ENCODE measurements at places on chromosomes 7 and 10. TPM values are rescaled to one million over a fixed set of nuclear protein-coding genes. Genes with fewer than 3 reads are reported as not detected.

- no peak for DNase-seq
Measured at GRCh38 chr7:7228472-7228871, 46.1 kb downstream of the C1GALT1 start.

DNA sequence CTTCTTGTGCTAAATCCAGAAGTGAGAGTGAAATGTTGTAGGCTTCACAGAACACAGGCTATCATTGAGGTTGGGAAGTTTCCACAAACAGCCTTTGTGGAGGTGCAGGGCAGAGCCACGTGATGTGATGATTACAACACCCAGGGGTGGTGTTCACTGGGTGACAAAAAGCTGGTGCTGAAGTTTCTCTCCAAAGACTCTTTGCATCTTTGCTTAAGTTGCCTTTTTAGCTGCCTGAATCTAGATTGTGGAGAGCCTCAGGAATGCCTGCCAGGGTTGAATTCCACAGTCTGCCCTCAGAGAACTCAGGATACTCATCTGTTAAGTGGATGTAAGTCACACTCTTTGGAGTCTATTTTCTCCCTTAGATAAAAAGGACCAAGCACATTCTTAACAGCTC, 56.3 kb downstream of the PLXNA4 start:
- no peak for DNase-seq

- no peak for DNase-seq
Measured at GRCh38 chr10:17003651-17004286, 125.8 kb downstream of the CUBN start.

DNA sequence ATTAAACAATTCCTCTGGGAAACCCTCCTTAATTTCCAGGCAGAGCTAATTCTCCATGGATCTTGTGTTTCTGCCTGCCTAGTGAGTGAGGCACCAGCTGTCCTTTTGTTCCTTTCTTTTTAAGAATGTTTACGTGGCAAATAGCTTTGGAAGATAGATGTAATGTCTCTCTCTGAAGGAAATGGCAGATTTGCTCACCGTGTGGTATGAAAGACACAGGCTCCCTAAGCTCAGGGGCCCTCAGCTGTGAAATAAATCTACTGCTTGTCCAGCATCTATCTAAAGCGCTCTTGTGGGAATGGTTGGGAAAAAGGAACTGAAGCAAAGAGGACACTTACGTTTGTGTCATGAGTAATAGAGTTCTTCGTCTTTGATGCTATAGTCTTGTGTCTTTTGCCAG, 64.6 kb downstream of the FAS start:
- no peak for DNase-seq

The SLC16A12 gene
- 1.9 TPM for total RNA-seq

The PEX1 gene
- 14.2 TPM for total RNA-seq

DNA sequence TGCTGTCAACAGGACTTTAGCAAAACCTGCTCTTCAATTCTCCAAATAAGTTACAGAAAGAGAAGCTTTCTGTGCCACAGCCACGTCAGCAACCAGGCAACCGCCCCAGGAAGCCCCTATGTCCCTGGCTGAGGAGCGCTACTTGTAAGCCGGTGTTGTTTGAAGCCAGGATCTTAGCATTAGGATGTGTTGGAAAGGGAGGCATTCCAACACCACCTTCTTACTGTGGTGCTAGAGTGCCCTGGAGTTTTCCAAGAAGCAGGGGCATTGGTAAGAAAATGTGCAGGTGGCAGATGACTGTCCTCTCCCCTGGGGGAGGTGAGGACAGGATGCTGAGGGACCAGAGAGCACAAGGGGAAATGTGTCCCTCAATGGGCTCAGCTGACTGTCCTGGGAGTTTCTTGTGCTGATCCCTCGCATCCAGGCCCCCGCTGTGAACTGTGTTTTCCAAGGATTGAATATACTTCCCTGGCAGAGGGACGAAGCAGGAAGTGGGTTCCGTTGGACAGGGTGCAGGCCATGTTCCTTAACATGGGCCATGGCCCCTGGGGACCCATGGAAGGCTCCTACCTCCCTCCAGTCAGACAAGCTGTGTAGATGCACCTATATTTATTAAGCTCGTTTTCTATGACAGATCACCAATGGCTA, 139.6 kb upstream of the GDF10 start:
- DNase-seq: no peak

The PAPOLB gene
- total RNA-seq: 0.38 TPM
